ENCODE measurements at places on chromosomes 13 and 19.

GRCh38 chr13:70814684-70815083, 706.4 kb upstream of the KLHL1 start:
- DNase-seq = no peak

GRCh38 chr13:83536941-83537340, 345.3 kb downstream of the SLITRK1 start:
- DNase-seq = no peak

GRCh38 chr19:31118986-31119385, 230.2 kb downstream of the TSHZ3 start:
- no peak for DNase-seq

DNA sequence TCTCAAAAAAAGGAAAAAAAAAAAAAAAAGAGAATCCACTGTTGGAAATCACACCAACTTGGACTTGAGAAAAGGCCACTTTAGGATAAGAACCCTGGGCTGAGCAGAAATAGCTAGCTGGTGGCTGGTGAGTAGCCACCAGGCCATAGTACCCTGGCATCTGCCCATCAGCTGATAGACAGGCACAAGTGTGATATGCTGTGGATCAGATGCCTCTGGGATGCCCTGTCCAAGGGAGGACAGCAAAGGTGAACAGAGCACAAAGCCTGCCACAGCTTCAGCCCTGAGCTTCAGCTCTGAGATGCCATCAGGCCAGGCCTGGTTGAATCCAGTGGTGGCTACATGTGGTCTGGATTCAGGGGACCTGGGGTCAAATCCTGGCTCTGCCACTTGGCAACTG, 8.7 kb downstream of the SIRT2 start:
- no peak for DNase-seq

DNA sequence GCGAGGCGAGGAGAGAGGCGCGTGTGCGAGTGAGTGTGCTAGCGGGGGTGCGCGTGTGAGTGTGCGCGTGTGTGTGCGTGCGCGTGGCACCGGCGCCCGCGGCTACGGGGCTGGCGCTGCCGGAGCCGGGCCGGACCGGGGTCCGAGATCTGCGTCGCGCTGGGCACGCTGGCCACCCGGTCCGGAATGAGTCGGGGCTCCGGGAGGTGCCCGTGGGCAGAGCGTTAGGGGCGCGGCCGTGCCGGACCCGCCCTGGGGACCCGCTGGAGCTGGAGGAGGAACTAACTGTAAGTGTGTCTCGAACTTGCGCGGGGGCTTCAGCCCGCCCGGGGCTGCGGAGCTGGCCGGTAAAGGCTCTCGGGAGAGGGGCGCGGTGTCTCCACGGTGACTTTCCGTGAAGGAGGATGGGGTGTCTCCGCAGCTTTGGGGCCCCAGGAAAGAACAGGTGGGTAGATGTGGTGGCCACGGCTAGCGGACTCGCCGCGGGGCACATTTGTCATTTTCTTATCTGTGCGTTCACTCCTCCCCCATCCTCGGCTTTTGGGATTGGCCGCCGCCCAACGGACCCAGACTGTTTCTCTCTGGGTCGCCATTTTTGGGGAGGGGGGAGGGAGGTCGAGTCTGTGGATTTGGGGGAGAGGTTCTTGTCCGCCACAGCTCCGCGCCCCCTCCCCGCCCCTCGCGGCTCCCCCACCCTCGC, 10.1 kb upstream of the SOX1 start:
- no peak for DNase-seq

All from fibroblast of gingiva (primary cell).